ENCODE measurements at places on chromosomes 13 and 19.

- no peak for DNase-seq
Measured at GRCh38 chr13:46751811-46752635, 44.9 kb downstream of the ESD start.

DNA sequence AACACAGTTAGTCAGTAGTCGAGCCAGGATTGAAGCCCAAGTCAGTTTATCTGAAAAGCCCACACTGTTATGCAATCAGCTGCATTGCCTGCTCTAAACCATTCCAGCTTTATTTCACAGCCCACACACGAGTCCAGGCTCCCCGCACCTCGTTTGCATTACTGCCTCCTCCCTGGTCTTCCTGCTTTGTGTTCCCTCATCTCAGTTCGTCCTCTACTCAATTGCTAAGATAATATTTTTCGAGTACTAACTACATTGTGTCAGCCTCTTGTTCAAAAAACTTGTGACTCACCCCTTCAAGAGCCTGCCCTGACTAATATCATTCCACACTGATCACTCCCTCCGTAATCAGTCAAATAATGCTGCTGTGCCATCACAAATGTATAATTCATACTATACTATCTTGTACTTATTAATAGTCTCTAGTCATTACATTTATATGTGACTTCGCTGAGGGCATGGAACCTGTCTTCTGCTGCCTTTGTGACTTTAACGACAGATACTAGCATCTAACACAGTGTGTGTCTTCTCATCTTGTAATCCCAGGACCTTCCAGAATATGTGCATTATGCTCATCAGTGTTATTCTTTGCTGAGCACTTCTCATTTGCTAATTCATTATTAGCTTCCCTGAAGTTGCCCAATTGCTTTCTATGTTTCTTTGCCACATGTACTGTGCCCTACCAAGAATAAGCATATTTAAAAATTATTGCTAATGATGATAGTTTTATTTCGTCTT is 26.2 kb upstream of the WDFY2 start:
- DNase-seq = peak; percentile 33

DNA sequence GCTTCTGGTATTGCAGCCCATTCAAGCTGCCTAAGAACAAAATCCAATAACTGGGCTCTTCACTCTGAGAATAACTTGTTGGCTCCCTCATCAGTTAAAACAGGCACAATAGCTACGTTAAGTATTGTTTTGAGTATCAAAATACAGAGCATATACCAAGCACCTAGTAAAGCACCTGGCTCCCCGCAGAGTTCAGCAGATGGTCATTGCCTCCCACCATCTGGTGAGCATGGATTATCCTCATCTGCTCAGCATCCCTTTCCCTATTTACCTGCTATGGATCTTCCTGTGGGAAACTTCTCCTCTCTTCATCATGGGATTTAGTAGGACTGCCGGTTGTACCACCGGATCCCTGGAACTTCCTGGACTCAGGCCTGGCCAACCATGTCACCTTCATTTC is 199.2 kb upstream of the MAB21L1 start:
- DNase-seq = no peak

DNA sequence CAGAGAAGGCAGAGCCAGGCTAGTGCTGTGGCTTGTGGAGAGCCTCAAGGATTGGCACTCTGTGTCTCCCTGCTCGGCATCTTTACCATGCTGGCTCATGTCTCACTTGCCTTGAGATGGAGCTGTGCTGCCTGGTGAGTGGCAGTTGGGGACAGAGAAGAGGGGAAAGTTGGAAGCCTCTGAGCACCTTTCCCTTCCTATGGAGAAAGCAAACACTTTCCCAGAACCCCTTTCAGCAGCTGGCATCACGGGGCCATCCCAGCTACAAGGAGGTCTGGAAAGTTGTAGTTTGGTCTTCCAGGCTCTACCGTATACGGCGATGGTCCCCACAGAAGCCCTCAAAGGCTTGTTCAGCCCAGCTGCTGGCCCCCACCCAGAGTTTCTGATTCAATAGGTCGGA is 58.7 kb downstream of the DPF1 start:
- no peak for DNase-seq

DNA sequence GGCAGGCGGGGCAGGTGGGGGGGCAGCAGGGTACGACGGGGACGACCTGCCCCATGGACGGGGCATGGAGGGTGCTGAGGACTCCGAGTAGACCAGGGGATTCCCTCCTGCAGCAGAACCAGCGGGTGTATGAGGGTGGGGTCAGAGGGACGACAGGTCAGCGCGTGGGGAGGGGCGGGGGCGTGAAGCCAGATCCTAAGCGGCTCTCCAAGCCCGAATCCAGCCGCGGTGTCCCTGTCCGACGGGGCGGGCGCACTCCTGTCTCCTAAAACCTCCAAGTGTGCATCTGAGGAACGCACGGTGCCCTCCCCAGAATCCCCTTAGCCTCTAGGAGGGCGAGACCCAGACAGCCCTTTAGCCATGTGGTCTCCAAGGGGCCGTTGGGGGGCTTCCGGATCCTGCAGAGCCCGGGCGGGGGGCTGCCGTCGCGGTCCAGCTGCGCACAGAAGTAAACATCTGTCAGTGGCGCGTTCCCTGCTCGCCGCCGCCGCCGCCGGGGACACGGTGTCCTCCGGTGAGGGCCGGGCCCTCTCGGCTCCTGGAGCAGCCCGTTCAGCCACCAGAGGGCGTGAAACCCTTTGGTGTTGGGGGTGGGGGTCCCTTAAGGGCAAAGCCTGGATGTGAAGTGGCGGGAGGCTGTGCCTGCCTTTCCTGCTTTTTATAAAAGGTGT is 730 bp downstream of the NRTN start:
- DNase-seq = no peak

DNA sequence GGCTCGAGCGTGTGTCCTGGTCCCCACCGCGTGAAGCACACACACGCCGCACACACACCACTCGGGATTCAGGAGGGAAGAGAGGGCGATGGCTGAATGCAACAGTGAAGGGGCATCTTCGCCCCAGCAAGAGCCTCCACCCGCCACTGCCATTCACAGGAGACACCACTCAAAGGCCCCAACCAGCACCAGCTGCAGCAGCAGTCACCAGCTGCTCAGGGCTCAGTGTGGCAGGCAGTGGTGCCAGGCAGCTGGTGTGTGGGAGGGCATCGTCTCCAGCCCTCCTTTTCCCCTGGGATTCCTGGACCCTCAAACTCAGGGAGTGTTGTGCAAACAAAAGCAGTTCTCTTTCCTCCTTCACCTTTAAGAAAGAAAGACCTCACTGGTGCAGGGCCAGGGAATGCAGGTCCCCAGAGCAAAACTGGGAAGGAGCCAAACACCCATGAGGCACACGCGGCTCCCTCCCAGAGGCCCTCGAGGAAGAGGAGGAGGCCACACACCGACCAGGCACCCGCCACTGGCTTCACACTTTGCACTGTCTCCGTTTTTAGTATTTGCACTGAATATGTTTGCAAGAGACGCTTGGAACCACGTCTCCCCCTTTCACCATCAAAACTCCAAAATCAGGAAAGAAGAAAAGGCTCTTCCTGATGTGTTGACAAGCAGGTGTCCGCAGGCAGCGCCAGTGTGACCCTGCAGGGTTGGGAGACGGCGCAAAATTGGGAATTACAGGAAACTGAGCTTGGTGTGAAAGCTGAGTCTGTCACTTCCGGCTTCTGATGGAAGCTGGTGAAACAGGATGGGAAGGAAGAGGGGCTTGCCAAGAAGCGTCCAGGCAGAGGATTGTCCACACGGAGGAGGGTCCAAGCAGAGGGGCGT is 26.4 kb upstream of the F7 start:
- DNase-seq = no peak

- DNase-seq = peak; percentile 67
Measured at GRCh38 chr13:31749929-31750328, 10.6 kb downstream of the RXFP2 start.

DNA sequence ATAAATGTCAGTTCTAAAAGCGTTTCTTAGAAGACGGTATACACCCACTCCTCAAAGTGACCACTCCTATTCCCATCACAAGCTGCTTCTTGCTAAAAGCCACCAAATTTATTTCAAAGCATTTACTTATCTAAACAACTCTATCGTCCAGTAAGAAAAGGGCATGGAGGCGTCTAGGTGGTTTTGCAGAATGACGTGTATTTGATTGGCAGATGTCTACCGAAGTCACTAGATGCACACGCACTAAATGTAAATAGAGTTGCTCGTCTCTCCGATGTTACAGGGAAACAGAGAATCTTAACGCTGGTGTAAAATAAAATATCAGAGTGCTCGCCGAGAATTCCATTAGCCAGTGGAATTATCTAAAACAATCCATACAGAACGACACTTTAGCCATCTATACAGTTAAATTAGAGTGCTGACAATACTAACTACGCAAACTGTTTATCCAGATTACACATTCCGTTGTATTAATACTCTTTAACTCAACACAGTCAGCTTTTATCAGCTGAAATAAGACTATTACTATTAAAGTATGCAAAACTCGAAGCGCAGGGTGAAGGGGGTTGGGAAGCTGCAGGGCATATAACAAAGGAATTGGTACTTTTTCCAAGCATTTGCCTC is 1.9 kb downstream of the KLF12 start:
- DNase-seq = no peak

GRCh38 chr13:83935566-83935965 is 53.3 kb upstream of the SLITRK1 start:
- no peak for DNase-seq

GRCh38 chr19:48815870-48816501 is 5.2 kb upstream of the BCAT2 start:
- no peak for DNase-seq

DNA sequence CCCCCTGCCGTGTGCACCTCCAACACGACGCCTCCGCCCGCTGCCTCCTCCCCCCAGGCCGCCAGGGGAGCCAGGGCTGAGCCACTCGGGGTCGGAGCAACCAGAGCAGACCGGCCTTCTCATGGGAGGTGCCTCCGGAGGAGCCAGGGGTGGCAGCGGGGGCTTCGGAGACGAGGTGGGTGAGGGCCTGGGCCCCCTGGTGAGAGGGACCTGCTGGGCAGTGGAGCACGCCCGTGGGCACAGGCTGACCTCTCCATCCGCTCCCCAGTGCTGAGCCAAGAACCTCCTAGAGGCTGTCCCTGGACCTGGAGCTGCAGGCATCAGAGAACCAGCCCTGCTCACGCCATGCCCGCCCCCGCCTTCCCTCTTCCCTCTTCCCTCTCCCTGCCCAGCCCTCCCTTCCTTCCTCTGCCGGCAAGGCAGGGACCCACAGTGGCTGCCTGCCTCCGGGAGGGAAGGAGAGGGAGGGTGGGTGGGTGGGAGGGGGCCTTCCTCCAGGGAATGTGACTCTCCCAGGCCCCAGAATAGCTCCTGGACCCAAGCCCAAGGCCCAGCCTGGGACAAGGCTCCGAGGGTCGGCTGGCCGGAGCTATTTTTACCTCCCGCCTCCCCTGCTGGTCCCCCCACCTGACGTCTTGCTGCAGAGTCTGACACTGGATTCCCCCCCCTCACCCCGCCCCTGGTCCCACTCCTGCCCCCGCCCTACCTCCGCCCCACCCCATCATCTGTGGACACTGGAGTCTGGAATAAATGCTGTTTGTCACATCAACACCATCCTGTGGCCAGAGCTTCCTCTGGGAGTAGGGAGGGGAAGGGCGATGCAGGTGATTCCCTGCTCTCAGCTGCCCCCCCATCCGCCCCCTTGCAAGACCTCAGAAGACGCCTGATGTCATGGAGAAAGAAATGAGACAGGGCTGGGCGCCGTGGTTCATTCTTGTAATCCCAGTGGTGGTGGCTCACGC is 12.0 kb downstream of the BCAM start:
- no peak for DNase-seq

- no peak for DNase-seq
Measured at GRCh38 chr13:41199526-41199925, 5.2 kb upstream of the KBTBD7 start.

- DNase-seq = no peak
Measured at GRCh38 chr13:99040536-99041131, 62.8 kb upstream of the DOCK9 start.

DNA sequence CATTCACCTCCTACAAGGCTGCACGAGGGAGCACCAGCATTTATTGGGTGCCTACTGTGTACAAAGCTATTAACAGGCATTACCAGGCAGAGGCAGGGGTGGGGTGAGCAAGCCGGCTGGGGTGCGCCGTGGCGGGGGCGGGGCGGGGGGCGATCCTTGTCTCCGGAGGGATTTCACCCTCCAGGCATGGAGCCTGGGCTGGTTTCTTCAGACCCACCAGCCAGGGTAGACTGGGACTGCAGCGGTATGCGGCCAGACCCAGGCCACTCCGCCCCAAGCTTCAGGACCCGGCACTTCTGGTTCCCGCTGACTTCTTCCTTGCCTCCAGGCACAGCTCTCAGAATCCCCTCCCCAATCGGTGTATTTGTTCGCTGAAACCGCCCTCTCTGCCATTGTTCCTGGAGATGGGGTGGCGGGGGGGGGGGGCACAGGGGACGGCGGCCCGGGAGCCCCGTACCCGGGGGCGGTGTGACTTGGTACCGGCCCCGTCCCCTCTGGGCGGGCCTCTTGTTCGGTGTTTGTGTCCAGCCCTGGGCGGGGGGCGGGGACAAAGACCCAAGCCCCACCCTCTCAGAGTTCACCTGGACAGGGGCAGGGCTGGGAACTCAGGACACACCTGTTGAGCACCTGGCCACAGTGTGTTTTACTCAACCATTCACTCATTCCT is 14.4 kb downstream of the TJP3 start:
- no peak for DNase-seq

- no peak for DNase-seq
Measured at GRCh38 chr13:113518076-113518803, 27.7 kb upstream of the DCUN1D2 start.

- DNase-seq = no peak
Measured at GRCh38 chr13:95956589-95957148, 96.5 kb downstream of the UGGT2 start.

DNA sequence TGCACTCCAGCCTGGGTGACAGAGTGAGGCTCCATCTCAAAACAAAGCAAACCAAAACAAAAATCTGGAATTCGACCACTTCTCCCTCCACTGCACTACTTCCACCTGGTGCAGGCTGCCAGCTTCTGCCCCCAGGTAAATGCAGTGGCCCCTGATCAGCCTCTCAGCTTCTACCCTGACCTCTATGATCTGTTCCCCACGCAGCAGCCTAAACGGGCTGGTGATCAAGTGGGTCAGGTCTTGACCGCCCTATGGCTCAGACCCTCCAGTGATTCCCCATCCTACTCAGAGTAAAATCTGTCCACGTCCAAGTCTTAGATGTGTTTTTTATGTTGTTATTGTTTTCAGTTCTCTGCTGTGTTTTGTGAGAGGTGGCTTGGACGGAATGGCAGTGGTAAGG is 163.9 kb downstream of the KCTD15 start:
- no peak for DNase-seq

GRCh38 chr13:34124666-34125306 is 306.8 kb downstream of the RFC3 start:
- no peak for DNase-seq

GRCh38 chr19:11010041-11010440 is 49.2 kb downstream of the SMARCA4 start:
- no peak for DNase-seq

- DNase-seq = no peak
Measured at GRCh38 chr13:31860002-31860401, 120.7 kb downstream of the RXFP2 start.

Data from HS-27A (cell line).